ENCODE measurements at places on chromosomes 4 and X.

DNA sequence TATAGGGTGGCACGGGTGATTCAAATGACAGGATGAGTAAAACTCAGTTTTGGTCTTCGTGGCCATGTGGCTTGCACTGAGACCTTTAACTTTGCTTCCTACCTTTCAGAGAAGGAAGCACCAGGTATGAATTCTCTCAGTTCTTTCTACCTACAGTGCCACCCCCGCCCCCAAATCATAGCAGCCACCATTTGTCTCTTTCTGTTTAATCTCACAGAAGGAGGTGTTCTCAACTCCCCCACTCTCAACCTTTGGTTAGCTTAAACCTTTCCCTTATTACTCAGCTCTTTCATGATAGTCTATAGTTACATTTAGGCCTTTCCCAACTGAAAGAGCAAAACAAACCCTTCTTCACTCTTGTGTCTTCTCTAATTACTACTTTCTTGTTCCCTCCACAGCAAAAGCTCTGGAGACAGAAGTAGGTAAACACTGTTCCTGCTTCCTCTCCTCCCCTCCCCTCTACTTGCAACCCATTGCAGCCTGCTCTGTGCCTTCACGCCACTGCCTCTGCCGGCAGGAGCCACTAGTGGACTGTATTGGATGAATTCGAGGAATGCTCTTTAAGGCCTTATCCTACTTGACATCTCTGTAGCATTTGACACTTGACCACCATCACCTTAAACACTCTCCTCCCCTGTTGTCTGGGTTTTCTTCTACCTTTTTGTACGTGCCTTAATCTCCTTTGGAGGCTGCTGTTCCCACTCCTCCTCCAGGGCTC, 123.7 kb downstream of the AFF1 start:
- peak; percentile 72 for DNase-seq

GRCh38 chr4:26085551-26085950, 171.5 kb downstream of the SMIM20 start:
- no peak for DNase-seq

GRCh38 chrX:69318651-69319340, 153.5 kb upstream of the PJA1 start:
- no peak for DNase-seq

DNA sequence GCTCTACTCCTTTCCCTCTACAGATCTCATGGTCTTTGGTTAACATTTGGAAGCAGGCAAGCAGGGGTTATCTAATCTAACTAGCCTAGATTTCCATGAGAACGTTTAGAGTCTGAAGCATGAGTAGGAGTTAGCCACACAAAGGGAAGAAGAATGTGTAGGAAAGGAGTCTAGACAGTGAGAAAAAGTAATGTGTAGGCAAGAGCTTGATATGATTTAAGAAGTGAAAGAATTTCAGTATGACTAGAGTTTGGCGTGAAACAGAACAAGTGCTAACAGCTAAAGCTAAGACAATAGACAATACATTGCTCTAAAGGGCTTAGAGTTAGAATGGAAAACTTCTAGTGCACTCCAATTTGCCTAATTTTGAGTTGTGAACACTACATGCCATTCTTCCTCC, 10.8 kb downstream of the CXCL8 start:
- DNase-seq: no peak

- DNase-seq: no peak
Measured at GRCh38 chr4:142016031-142016430, 379.6 kb downstream of the IL15 start.

DNA sequence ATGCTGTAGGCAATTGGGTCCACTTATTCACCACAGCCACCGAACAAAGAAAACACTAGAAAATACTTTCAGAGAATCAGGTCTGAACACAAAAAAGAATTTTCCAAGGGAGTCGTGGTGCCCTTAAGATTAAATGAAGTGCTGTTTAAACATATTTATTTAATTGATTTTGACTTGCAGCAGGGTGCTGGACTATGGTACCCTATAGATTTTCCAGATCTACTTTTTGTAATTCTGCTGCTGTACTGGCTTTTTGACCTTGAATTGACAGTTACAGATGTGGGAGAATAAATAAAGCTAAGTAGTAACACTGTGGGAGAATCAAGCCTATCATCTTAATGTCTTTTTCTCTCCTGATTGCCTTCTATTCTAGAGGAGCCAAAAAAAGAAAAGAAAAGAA, 735.3 kb upstream of the FTHL17 start:
- no peak for DNase-seq

DNA sequence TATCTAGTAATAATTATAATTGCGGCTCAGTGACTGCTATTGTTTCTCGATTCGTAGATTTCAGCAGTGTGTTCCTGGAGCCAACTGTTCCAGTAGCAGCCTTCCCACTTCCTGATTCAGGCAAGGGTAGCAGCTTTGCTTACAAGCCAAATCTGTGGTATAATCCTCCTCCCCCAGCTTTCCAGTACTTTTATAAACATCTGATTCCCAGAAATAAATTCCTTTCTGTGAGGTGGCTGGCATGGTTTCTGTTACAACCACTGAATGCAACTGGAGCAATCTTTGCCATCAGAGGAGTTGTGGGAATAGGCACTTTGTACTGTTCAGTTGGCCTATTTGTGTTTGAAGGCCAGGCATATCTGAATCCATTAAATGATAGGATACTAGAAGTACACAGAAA, 80.0 kb downstream of the GLRA3 start:
- no peak for DNase-seq

GRCh38 chr4:24741910-24742309, 53.5 kb upstream of the SOD3 start:
- no peak for DNase-seq

- DNase-seq: no peak
Measured at GRCh38 chr4:16729336-16729735, 169.1 kb downstream of the LDB2 start.

DNA sequence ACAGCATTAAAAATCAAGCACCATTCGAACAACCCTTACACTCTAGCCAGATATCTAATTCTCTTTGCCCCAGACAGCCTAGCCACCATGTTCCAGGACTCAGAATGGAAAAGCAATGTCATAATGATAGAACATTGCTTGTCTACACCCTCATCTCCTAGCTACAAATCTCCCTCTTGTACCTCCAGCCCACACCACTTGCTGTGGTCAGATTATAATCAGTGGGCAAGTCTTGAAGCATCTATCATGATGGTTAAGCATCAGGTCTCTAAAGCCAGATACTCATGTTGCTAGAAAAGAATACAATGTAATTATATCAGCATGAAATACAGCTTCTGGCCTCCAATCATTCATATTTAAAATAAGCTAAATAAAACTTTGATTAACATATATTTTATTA, 268.3 kb downstream of the NPFFR2 start:
- no peak for DNase-seq

DNA sequence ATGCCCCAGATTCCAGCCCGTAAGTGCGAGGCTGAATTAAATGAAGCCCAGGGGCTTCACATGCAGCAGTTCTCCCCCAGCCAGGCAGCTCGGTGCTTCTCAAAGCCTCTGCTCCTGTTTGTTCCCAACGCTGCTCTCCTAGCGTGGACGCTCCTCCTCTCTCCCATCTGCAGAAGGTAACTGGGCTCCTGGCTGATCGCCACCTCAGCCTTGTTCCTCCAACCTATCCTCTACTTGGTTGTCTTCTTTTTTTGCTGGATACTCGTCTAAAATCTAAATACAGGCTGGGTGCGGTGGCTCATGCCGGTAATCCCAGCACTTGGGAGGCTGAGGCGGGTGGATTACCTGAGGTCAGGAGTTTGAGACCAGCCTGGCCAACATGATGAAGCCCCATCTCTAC, 70.3 kb downstream of the NSUN7 start:
- no peak for DNase-seq

DNA sequence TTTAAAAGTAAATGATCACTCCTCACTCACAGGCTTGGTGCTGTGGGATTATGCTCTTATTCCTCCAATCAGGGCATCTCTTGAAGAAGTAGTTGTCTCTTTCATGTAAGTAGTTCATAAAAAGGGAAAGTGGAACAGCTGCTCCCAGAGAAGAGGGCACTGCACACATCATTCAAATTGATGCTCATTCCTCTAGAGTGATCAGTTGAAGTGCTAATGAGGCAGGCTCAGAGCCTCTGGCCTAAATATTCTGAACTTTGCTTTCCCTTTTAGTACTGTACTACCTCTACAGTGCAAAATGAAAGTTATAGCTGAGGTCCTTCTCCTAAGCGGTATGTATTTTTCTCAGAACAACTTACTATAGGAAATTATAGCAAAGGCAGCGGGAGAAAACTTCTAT, 1453.1 kb downstream of the ARAP2 start:
- DNase-seq: no peak

DNA sequence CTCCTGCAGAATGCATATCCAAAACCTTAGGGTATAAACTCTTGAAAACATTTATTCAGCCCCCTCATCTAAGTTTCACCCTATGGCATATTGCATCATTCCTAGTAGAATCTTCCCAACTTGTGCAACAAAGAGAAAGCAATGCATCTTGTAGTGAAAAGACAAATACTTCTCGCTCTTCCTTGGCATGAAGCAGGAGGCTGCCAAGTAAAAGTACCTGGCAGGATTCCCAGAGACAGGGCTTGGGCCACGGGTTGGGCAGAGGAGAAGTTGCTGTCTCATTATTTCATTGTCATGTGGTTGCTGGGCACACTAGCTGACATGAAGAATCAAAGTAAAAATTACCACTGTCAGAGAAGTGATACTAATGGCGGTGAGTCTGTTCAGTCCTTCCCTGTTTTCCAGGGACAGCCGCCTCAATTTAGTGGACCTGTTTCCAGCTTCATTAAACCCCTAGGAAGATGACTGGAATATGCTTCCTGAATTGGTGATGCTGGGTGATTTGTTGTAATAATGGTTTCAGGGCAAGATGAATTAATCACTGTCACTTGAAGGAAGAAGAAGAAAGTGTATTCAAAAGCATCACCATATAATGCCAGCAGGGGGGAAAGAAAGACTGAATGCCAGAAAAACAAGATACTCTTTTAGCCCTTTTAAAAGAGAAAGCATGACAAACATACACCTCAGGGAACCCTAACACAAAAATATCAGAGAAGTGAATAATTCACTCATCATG, 380.5 kb upstream of the IGFBP7 start:
- DNase-seq: no peak

GRCh38 chr4:154307451-154307850, 184.1 kb downstream of the DCHS2 start:
- no peak for DNase-seq

GRCh38 chr4:8127051-8127826, 31.4 kb downstream of the ABLIM2 start:
- DNase-seq: no peak

- no peak for DNase-seq
Measured at GRCh38 chr4:53193111-53193510, 172.8 kb downstream of the SCFD2 start.

- DNase-seq: no peak
Measured at GRCh38 chr4:64497491-64497890, 88.2 kb upstream of the TECRL start.

GRCh38 chr4:4269331-4269731, 20.6 kb downstream of the LYAR start:
- DNase-seq: no peak

GRCh38 chr4:60223208-60223923, 976.8 kb upstream of the ADGRL3 start:
- DNase-seq: no peak

GRCh38 chr4:104976262-104976661, 170.4 kb upstream of the TET2 start:
- no peak for DNase-seq

DNA sequence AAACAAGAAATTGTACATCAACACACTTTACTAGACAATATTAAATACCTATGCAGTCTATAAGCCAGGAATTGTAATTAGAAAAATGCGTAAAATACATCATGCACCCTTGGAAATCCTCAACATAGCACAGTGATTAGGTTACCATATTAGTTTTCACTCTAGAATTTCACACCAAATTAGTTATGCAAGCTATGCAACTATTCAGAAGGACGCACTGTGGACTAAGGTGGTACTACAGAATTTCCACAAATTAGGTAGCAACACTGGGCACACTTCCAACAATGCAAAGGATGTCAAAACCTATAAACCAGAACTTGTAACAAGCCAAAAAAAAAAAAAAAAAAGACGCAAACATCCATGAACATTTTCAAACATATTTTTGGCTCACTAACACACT, 71.1 kb upstream of the ZCCHC13 start:
- DNase-seq: no peak

DNA sequence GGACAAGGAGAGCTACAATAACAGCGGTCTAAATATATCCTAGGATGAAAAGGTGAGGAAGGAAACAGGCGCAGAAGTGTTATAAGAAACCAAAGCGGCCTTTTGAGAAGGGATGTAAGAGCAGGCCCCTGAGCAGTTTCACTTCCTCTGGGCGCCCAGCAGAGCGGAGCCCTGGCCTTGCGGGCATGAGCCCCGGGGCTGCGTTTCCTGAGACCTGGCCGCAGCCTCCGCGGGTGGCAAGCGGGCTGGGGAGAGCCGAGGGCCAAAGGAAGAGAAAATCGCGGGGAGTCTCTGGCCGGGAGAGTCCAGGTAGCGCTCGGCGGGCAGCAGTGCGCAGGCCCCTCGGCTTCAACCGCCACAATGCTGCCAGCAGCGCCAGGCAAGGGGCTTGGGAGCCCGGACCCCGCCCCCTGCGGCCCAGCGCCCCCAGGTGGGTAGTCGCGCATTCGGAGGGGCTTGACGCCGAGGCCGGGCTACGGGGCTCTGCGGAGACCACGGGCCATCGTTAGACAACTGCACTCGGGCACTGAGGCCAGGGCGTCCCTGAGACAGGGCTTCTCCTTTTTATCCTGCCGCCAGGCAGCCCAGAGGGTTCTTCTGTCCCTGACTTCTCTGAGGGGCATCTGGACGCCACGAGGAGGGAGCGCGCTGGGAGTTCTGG, at the start of gene BANK1:
Gene BANK1, plus strand, starts transcription at position 210 of the 661 bp plus-strand sequence. Its CDS starts 151 bp downstream, at position 361.
- DNase-seq: peak; percentile 88

DNA sequence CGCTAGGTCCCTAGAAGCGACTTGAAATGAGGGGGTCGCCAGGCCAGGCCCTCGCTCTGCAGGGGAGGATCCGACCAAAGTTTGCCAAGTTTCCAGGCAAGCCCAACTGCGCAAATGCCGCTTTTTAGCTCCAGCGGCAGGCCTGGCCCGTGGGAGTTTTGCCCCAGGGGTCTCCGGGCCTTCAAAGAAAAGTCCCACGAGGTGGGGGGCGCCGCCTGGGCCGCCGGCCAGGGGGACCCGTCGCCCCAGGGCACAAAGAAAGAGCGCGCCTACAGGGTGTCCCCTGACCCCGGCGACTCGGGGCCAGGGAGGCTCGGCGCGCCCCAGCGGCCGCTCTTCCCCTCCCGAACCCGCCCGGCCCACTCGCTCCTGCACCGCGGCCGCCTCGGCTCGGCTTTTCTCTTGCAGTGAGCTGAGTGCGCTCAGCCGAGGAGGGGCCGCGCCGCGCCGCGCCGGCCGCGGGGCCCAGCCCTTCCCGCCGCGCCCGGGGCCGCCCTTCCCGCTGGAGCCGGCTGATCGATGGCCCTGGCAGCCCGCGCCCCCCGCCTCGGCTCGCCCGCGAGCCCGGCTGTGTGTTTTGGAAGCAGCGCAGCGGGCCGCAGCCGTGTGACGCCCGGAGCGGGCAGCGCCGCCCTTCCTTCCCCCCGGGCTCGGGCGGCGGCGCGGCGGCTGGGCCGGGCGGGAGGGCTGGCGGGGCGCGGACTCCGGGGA, 754 bp upstream of the KLF3 start:
- peak; percentile 87 for DNase-seq

DNA sequence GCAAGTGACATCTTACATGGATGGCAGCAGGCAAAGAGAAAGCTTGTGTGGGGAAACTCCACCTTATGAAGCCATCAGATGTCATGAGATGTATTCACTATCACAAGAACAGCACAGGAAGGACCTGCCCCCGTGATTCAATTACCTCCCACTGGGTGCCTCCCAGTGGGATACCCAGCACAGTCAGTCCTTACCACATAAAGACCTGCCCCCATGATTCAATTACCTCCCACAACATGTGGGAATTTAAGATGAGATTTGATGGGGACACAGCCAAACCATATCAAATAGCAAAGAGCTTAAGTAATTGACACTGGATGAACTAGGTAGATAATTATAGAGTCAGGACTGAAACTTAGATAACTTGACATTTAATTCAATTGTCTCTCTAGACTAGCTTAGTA, 85.6 kb downstream of the SLIT2 start:
- DNase-seq: no peak

Measured in neural progenitor cell (in vitro differentiated cells).